ENCODE measurements at places on chromosomes 2 and 18.

DNA sequence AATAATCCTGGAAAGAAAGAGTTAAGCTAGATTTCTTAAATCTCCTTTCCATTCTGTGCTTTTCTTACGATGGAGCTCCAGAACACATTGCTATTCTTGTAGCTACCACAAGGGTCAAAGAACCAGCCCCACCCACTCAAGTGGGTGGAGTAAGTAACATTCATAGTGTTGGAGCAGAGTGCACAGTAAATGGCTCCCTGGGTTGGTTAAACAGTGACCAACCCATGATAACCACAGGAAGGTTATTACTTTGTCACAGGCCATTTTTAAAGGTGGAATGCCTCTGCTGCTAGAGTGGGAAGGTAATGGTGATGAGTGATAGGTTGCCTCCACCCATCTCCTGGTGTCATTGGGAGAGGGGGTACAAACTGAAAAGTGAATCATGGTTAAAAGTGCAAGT is 13.9 kb downstream of the ARPC2 start:
- DNase-seq = no peak

GRCh38 chr2:144642131-144642530 is 122.2 kb upstream of the ZEB2 start:
- no peak for DNase-seq

GRCh38 chr2:24972315-24972961 is 683 bp upstream of the DNAJC27 start:
- no peak for DNase-seq

DNA sequence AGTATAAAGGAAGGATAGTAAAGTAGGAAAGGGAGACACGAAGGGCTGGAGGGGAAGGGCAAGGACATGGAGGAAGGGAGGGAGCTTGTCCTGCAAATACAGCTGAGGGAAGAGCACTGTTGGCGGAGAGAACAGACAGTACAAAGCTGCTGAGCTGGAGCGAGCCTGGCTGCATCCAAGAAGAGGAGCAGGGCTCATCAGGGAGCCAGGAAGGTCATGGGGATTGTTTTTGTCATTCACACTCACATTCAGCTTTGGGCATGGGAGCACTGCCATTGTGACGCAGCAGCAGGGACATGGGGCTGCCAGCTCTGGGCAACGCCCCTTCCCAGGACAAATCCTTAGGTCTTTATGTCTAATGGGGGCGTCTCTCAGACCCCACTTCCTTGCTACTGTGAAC is 125.1 kb downstream of the COPS8 start:
- DNase-seq = no peak

- no peak for DNase-seq
Measured at GRCh38 chr2:64865831-64866345, 123.3 kb upstream of the SLC1A4 start.

DNA sequence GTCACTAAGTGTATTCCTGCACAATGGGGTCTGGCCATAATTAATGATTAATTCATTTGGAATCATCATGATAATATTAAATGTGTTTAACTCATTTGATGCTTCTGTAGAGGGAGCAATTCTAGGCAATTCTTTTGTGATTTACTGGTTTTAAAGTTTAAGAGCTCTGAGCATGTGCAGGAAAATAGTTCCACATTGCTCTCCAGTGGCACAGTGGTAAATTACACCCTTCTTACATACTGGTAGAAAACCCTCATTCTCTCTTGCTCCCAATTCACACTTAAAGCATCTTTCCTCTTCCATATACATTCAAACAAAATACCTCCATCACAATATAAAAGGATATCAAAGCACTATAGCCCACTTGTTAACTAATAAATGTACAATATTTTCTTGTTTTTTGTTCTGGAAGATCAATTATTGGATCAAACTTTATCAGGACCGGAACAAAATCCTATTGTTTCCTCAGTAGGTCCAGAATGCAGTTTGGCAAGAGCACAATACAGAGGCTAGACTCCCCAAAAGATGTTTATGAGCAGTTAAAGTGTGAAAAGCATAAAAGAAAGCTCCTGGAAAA is 844.3 kb downstream of the MBD2 start:
- DNase-seq = no peak

DNA sequence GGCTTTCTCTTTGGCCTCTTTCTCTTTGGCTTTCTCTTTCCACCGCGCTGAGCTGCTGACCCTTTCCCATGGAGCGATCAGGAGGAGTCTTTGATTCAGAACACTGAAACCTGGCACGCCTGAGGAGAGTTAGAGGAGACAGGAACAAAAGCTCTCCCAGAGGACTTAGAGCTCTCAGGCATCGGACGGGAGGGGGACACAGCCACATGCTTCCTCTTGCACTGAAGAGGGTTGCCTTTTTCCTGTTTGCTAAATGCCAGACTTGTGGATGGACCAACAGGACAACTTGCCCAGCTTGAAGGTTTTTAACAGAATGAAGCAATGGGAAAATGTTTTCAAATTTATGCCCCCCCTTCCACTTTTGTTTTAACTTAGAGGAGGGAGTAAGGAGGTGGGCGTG is 3.6 kb upstream of the PTPN18 start:
- DNase-seq = no peak

DNA sequence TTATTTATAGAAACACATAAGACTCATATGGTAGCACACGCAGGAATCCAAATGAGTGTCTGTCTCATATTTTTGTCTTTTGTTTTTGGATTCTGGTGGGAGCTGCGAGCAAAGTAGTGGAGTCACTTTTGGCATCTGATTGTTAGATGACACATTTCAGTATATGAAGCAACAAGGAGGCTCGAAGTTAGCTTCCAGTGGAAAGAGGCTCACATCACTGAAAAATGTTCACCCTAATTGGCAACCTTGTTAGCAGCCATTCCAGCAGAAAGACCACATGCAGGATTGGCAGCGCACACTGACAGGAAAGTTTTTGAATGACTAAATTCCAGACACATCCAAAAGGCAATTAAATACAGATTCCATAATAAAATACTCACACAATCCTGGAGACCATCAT is 87.4 kb downstream of the MYT1L start:
- no peak for DNase-seq

DNA sequence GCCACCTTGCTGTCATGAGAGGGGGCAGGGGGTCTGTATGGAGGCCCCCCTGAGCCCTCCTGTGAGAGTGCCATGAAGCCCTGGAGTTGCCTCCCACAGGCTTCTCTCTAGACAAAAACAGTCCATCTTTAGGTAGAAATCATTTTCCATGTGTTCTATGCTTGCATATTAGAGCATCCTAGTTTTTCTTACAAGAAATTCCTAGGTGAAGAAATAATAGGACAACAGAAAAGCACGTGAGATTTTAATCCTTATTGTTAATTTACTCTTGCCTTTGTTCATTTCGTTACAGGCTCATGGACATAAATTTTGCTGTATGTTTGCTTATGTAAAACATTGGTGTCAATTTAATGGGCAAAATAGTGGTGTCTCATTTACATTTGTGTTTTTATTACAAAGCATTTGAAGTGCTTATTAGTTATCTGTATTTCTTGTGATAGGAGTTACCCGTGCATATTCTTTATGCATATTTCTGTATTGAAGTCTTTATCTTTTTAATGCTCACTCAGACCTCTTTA is 336.9 kb upstream of the RAB6C start:
- DNase-seq = no peak

DNA sequence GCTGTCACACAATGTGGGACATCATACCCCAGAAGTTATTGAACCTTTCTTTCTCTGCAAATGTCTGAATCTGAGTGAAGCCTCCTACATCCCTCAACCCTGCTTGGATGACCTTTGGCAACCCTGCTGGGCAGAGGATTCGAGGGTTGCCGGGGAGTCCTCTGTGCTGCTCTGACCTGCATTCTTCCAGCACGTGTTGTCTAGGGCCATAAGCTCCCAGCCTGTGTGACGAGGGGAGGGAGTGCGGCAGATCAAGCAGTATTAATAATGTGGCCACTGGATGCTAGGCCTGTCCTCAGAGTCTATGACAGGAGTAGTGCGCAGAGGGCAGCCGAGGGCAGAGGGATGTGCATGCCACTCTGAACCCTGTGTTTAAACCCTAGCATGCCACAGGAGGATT is 58.8 kb downstream of the RPL37A start:
- no peak for DNase-seq

GRCh38 chr2:189673661-189674373 is 653 bp upstream of the ANKAR start:
- DNase-seq = no peak

DNA sequence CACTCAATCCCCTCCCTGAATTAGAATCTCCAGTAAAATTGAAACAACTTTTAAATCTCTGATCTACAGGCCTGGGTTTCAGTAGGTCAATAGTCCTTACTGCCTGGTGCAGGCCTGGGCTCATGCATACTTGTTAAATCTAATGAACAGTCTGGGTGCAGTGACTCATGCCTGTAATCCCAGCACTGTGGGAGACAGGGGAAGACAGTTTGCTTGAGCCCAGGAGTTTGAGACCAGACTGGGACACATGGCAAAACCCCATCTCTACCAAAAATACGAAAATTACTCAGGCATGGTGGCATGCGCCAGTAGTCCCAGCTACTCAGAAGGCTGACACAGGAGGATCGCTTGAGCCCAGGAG is 94.7 kb upstream of the SP3 start:
- DNase-seq = no peak

- no peak for DNase-seq
Measured at GRCh38 chr2:72983500-72984161, 66.3 kb downstream of the EMX1 start.

DNA sequence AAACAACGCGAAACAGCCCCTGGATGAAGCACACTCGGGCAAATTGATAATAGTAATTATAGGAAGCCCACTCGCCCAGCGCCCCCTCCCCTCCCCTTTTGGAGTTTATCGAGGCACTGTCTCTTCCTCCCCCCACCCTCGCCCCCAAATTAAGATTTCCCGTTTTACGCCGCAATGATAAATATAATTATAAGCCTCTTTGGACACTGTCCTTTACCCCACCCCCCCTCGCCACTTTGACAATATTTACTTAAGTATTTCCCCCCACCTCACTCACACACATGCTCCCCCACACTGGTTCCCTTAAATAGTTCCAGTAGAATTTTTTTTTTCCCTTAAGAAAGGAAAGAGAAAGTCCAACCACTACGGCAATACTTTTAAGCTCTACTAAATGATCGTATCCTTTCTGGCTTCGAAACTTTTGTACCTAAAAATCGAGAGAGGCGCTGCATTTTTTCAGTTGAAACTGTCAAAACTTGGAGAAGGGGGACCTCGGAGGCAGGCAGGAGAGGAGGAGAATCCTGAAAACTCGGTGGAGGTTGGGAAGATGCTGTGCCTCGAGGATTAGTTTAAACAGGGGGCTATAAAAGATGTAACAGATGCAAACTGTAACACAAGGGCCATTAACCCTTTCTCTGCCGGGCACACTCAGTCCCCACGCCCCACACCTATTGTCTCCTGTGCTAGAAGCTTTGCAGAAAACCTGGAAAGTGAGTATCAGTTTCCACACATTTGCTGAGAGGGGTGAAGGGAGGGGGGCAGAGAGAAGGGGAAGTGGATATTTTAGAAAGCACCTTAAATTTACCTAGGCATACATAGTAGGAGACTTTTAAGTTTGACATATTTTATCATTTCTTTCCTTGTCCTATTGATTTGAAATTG is 1.8 kb downstream of the ZEB2 start:
- DNase-seq = no peak

GRCh38 chr2:100785626-100786296 is 34.2 kb upstream of the NPAS2 start:
- DNase-seq = no peak

GRCh38 chr2:55478610-55479304 is 40.8 kb upstream of the CFAP36 start:
- DNase-seq = no peak

GRCh38 chr18:47978603-47979002 is 48.1 kb upstream of the SMAD2 start:
- DNase-seq = no peak

GRCh38 chr2:66570471-66570870 is 135.5 kb downstream of the MEIS1 start:
- no peak for DNase-seq

- no peak for DNase-seq
Measured at GRCh38 chr18:11134940-11135339, 14.4 kb downstream of the PIEZO2 start.

DNA sequence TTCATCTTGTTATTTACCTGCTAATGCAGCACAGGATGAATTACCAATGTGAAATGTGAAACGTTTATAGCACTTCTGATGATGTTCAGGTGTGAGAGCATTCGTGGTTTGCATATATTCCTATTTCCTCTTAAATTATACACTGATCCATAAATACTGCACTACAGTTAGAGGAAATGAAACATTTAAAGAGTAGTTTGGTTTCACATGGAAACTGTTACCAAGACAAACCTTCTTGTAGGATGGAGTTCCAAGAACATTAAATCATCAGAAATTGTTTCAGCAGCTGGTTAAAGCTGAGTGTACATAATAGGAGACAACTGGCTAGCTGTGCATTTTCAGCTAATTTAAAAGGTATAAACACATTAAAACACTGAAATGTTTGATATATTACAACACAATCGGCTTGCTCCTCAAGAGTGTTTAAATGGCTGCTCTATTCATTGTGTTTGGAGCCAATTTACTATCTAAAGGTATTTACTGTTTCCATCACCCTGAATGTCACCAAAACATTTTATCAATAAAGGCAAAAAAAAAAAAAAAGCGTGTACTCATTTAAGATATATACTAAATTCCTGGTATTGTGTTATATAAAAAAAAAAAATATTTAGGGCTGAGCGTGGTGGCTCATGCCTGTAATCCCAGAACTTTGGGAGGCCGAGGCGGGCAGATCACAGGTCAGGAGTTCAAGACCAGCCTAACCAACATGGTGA is 100.6 kb downstream of the DYM start:
- no peak for DNase-seq

- no peak for DNase-seq
Measured at GRCh38 chr2:174198846-174199564, 49.3 kb downstream of the OLA1 start.

- DNase-seq = no peak
Measured at GRCh38 chr2:11898576-11898975, 152.1 kb downstream of the LPIN1 start.

- no peak for DNase-seq
Measured at GRCh38 chr2:102063487-102063911, 71.7 kb downstream of the IL1R2 start.

DNA sequence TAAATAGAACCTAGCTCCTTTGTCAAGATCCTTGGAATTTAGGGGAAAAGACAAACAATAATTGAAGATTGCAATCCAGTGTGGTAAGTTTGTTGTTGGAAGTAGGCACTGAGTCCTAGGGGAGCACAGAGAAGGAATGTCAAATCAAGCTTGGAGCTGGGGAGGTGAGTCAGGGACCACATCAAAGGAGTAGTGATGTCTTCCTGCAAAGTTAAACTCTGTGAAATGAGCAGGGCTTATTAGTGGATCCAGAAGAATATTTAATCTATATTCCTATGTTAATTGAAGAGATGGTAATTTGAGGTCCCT is 41.7 kb upstream of the NABP1 start:
- DNase-seq = no peak

- peak; percentile 64 for DNase-seq
Measured at GRCh38 chr2:233350708-233351107, 3.6 kb upstream of the DGKD start.
